ENCODE measurements at places on chromosomes 7 and 10. TPM values are rescaled to one million over a fixed set of nuclear protein-coding genes. Genes with fewer than 3 reads are reported as not detected.

SNX13 gene
- total RNA-seq = 78.0 TPM

PHTF2 gene
- total RNA-seq = 25.0 TPM

VGF gene
- total RNA-seq = not detected

EBLN1 gene
- 3.6 TPM for total RNA-seq

DENND2A gene
- 6.3 TPM for total RNA-seq

ADIRF gene
- total RNA-seq = 21.9 TPM

PLEKHA8 gene
- 13.0 TPM for total RNA-seq

PTPRZ1 gene
- 64.0 TPM for total RNA-seq

WAPL gene
- total RNA-seq = 36.4 TPM

LRMDA gene
- 1.7 TPM for total RNA-seq

SLC13A1 gene
- total RNA-seq = 0.48 TPM

UFSP1 gene
- 3.1 TPM for total RNA-seq

VOPP1 gene
- 25.5 TPM for total RNA-seq

CALHM3 gene
- total RNA-seq = not detected

EPHB6 gene
- total RNA-seq = 4.3 TPM

AKR1D1 gene
- 65.2 TPM for total RNA-seq

ASZ1 gene
- total RNA-seq = 4.8 TPM

NSUN6 gene
- total RNA-seq = 17.8 TPM

OR13A1 gene
- total RNA-seq = 0.72 TPM

SFXN3 gene
- total RNA-seq = 18.1 TPM

IFIT1B gene
- total RNA-seq = 26.5 TPM

ADAP1 gene
- total RNA-seq = 13.5 TPM

GTF2I gene
- 106 TPM for total RNA-seq

RARRES2 gene
- total RNA-seq = 62.1 TPM

LBX1 gene
- 0.24 TPM for total RNA-seq

NUTM2E gene
- total RNA-seq = 1.4 TPM

LEP gene
- 2.2 TPM for total RNA-seq

CTAGE6 gene
- 20.7 TPM for total RNA-seq

AS3MT gene
- 4.8 TPM for total RNA-seq
